ENCODE measurements at places on chromosomes 2 and 18.
A peak's percentile ranks its signal among the peaks of the same experiment; 100 is the strongest.

GRCh38 chr18:29960539-29960938, 1082.0 kb downstream of the DSC3 start:
- DNase-seq = no peak

DNA sequence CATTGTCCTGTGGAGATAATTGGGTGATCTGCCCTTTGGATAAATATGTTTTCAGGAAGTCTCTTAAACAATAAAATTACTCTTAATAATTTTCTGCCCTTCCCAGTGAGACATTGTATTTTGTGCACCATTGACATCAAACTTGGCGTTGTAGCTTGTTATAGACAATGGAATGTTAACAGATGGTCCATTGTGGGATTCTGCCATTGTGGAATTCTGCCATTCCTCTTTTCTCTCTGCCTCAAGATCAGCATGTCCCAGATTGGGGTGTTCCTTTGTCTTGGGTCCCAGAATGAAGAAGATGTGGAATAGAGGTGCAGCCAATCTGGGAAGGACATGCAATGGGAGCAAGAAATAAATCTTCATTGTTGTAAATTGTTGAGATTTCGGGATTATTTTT, 15.1 kb upstream of the LDAH start:
- no peak for DNase-seq

GRCh38 chr2:180656455-180656847, 324.0 kb upstream of the UBE2E3 start:
- DNase-seq = no peak

DNA sequence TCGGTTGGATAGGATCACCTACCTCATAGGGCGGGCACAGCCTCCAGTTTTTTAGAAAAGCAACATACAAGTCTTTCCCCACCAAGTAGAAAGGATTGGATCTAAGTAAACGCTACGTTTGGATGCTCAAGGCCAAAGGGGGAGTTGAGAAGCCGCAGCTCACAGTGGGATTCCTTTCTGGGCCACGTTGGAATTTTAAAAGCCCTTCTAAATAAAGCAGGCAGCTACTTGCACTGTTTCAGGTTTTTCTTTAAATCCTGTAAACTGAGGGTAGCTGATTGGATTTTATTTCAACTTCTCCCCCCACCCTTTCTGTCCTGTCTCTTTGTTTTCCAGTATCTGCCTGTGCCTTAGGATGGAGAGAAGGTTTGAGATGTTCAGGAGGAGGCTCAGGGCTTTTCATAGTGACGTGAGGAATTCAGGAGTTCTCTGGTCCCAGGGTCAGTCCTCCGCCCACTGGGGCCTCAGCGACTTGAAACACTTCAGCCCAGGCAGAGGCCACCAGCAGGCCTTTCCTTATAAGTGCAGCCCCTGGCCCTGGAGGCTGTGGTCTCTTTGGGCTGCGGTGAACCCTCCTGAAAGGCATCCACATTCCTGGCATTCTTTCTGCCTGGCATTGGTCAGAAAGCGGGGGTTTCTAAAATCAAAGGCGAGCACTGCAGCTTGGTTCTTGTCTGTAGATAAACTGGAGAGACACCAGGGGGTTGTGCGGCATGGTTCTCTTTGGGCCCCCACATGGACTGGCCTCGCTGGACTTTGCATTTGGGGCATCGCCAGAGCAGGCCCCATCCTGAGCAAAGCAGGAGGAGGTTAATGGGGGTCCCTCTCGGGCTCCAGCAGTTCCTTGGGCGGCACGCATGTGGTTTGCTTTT, 44.5 kb downstream of the SH3BP4 start:
- DNase-seq = no peak

GRCh38 chr2:8249141-8249540, 432.7 kb upstream of the ID2 start:
- no peak for DNase-seq

DNA sequence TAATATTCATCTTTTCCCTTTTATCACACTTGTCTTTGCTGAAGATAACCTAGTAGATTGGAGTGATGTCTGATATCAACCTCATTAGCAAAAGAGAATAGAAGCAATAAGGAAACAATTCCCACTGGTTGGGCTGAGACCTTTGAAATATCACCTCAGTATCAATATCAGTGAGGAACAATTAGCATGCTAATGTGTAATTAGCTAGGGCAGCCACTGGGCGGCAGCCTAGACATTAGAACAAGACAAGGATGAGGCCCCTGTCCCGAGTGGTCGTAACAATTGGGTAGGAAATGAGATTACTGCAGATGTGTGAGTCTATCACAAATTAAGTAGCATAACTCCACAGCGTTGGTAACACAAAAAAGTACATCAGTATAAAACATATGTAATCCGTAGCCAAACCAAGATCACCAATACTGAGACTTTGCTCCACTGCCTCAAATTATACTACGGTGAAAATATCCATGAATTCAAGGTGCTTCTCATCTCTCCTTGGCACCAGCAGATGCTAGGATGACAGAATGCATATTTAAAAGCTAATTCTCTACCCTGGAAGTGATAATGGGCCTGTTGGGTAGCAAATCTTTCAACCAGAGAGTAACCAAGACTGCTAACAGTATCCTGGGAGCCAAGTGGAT, 99.1 kb downstream of the ALPK2 start:
- DNase-seq = peak; percentile 47

DNA sequence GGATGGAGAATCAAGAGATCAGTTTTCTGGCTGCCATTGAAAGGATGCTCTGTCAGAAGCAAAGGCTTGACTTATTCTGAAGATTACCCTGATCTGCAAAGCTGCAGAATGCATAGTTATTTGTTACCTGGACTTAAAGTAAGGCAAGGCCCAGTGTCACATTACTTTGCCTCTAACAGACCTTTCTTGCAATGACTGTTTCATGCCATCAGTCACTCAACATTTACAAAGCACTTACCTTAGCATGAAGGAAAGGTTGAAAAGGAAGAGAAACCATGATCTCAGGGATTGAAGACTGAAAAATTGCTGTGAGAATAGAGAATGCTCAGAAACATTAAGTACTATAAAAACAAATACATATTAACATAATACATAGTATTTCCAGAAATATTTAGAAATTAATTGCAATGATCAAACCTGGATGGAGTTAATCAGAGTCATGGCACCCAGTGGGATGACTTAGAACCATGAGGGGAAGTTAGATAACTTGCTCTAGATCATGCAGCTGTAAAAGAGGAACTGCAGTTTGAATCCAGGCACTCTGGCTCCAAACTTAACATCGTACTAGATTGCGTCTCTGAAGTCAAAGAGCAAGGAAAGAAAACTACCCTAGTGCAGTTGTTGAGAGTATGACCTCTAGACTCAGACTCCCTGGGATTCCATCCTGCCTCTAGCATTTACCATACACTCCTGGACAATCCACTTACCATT, 26.5 kb upstream of the FAM117B start:
- DNase-seq = no peak

DNA sequence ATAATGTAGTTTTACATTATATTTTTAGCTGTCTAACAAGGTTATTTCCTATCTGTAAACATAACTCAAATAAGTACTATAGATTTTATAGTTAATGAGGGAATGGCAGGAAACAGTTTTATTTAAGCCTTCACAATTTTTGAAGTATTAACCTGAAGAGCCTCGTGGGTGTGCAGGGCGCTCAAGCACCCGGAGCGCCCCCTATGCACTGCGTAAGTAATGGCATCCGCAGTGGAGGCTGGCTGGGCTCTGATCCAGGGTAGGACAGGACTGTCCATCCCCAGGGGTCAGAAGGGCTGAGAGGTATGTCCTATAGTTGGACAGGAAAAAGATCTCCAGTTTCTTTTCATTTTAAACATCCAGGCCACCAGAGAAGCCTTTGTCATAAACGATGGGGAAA, 8.2 kb upstream of the GBX2 start:
- peak; percentile 66 for DNase-seq

- no peak for DNase-seq
These were observed 93.6 kb downstream of the SATB2 start for GRCh38 chr2:199364153-199364552.

DNA sequence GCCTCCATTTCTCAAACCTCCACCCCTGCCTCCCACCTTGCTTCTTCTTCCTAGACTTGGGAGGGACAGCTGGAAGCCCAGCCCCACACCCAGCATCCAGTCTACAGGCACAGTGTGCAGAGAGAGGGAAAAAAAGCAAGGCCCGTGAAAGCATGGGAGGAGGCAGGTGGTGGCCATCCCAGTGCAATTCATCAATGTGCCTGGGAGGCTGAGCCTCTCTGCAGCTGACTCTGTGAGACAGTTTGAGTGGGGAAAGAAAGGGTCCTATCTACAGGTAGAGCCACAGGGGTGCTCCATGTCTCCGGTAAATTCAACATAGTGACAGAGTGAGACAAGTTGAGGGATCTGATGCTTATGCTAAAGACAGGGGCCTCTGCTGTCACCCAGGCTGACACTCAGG, 340.6 kb downstream of the DYSF start:
- no peak for DNase-seq

DNA sequence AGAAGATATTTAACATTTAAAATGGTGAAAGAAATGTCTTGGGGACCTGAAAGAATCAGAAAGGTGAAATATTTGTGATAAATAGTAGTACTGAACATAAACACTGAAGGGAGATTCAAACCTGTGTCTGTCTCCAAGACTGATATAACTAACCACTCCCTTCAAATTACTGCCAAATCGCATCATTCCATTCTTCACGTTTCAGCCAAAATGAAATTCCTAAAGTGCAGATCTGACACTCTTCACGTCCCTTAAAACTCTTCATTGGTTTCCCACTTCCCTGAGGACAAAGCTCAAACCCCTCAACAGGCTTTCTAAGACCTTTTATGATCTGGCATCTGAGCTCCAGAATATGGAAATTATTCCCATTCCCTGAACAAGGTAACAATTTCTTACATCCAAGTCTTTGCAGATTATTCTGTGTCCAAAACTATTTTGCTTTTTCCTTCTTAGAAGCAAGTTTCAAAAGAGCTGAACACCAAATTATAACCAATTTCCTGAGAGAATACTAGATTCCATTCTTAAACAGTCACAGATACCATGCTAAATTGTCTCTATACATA, 18.9 kb downstream of the SLC8A1 start:
- no peak for DNase-seq

GRCh38 chr2:49004036-49004626, 150.2 kb downstream of the FSHR start:
- no peak for DNase-seq

DNA sequence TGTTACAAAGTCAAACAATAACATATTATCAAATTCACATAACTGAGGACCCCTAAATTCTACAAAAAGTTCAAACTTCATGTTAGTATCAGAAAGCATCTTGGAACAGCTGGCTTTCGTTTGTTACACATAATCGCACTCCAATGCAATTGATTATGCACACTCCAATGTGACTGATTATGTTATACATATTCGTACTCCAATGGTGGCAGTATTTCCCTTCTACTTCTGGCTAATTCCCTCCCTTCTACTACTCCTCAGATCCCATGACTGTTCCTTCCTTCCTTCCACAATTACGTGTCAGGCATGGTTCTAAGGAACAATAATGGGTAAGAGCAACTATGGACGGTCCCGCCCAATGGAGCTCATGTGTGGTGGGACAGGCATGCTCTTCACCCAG, 137.1 kb upstream of the CCDC150 start:
- DNase-seq = no peak

- no peak for DNase-seq
These were observed 36.0 kb upstream of the PDIA6 start for GRCh38 chr2:10848541-10848940.

DNA sequence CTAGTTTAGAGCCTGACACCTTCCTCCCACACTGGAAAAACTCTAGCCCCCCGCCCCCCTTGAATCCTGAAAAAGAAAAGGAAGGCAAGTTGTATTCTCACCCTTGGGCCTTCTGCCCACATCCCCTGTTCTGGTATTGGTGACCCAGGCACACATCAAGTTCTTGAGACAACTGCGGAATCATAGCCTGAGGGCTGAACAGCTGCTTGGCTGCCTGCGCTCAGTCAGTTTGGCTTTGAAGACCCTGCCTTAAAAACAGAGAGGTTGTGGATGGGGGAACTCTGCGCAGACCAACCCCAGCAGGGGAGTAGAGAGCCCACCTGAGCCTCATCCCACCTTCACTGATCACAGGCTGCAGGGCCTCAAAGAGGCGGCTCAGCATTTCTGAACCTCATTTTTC, 229.2 kb downstream of the ANAPC1 start:
- DNase-seq = no peak

- peak; percentile 36 for DNase-seq
These were observed 24.8 kb upstream of the RPE start for GRCh38 chr2:209977386-209978239.

DNA sequence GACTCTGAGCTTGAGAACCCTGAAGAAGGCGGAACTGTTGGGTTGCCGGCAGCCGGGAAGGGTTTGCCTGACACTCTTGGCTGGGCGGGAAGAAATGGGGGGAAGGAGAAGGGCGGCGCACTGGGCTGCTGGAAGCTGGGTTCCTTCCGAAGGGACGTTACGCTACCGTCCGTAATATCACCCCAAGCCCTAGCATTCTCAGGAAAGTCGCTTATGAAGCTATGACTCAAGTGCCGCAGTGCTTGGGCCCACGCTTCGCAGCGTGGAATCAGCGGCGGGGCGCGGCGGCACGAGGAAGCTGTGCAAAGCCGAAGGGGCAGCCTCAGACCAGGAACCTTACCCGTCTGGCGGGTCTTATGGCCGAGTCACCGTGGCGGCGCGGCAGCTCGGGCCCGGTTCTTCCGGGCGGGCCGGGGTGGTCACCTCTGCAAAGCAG, 50.2 kb upstream of the SIGLEC15 start:
- peak; percentile 72 for DNase-seq

- DNase-seq = no peak
These were observed 59.6 kb downstream of the CABYR start for GRCh38 chr18:24198461-24198860.

GRCh38 chr2:210269148-210269547, 43.9 kb upstream of the ACADL start:
- DNase-seq = no peak

GRCh38 chr2:37679072-37679695, 7.7 kb upstream of the CDC42EP3 start:
- DNase-seq = no peak

- DNase-seq = no peak
These were observed 18.0 kb downstream of the PARD6G start for GRCh38 chr18:80229363-80229762.

GRCh38 chr18:25141886-25142285, 210.1 kb downstream of the ZNF521 start:
- peak; percentile 23 for DNase-seq

GRCh38 chr2:120204022-120204405, 19.2 kb downstream of the TMEM185B start:
- no peak for DNase-seq

DNA sequence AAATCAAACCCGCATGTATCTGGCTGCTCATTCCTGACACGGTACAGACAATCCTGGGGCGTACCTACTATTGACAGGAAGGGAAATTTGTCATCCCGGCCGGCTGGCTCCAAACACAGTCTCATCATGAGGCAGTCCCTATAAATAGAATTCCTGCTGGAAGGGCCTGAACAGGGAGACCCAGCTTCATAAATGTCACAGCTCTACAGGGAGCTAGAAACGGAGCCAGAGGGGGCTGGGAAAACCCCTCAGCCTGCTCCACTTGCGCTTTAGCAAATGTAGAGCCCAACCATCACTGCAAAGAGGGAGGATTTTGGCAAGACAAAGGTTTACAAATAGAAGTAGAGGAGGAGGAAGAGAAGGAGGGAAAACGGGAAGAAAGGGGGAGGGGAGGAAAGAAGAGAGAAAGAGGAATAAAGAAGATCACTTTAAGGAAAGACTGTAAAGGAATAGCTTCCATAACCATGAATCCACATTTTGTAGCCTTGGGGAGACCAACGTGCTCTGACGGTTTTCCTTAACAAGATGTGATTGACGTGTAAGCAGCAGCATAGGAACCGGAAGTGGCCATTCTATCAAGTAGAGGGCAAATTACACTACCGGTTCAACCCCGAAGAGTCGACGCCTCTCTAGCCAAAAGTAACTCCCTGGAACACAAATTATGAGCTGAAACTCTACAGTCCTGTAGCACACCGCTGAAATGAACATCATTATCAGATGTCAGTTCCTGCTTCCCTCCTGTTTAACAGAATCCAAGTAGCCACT, 56.8 kb upstream of the TTN start:
- peak; percentile 96 for DNase-seq

Data from dermis microvascular lymphatic vessel endothelial cell (primary cell).